A549 treated with CORT108297 at 1 μM for 4 hours (cell line): ENCODE measurements at places on chromosomes 6 and 20. TPM values are rescaled to one million over a fixed set of nuclear protein-coding genes. Genes with fewer than 3 reads are reported as not detected.

SEL1L2 gene
- not detected in 5 replicates for total RNA-seq

SOX18 gene
- 1.1 to 2.4 TPM (median 2.0 TPM) in 5 replicates for total RNA-seq

FAM217A gene
- not detected in 5 replicates for total RNA-seq

C6orf163 gene
- total RNA-seq, result 0.06 to 0.29 TPM (median 0.15 TPM) in 5 replicates

GRM1 gene
- total RNA-seq, result 0.02 to 0.06 TPM (median 0.03 TPM) in 3 of 5 replicates, not detected in the others

ZC2HC1B gene
- not detected in 5 replicates for total RNA-seq

PLAGL2 gene
- 11.4 to 12.9 TPM (median 12.6 TPM) in 5 replicates for total RNA-seq

RSPO4 gene
- not detected in 5 replicates for total RNA-seq

ETV7 gene
- total RNA-seq, result 0.13 to 0.18 TPM (median 0.16 TPM) in 4 of 5 replicates, not detected in the other

PRL gene
- not detected in 5 replicates for total RNA-seq

RIN2 gene
- total RNA-seq, result 26.6 to 29.8 TPM (median 29.4 TPM) in 5 replicates

DST gene
- 57.9 to 67.5 TPM (median 60.8 TPM) in 5 replicates for total RNA-seq

HBS1L gene
- 27.6 to 38.5 TPM (median 29.5 TPM) in 5 replicates for total RNA-seq

VGLL2 gene
- total RNA-seq, result not detected in 5 replicates

SSTR4 gene
- total RNA-seq, result 0.06 to 0.15 TPM (median 0.09 TPM) in 4 of 5 replicates, not detected in the other

AVP gene
- total RNA-seq, result not detected in 5 replicates

GABRR1 gene
- not detected in 5 replicates for total RNA-seq

DLK2 gene
- 3.5 to 8.2 TPM (median 7.0 TPM) in 5 replicates for total RNA-seq

ROS1 gene
- 0.12 to 0.21 TPM (median 0.16 TPM) in 5 replicates for total RNA-seq

DEFB124 gene
- not detected in 5 replicates for total RNA-seq

HLA-DRB5 gene
- not detected in 5 replicates for total RNA-seq

RPP40 gene
- 21.2 to 31.8 TPM (median 25.2 TPM) in 5 replicates for total RNA-seq

HLA-F gene
- 4.1 to 6.0 TPM (median 4.9 TPM) in 5 replicates for total RNA-seq

UBD gene
- 0.46 to 0.99 TPM (median 0.64 TPM) in 5 replicates for total RNA-seq

HLA-DMA gene
- total RNA-seq, result 2.4 to 3.6 TPM (median 2.7 TPM) in 5 replicates

MOCS1 gene
- total RNA-seq, result 1.4 to 2.0 TPM (median 1.8 TPM) in 5 replicates

CCN6 gene
- not detected in 5 replicates for total RNA-seq

OOEP gene
- total RNA-seq, result not detected in 5 replicates

ANKRD66 gene
- not detected in 5 replicates for total RNA-seq

RIPPLY2 gene
- 0.17 to 0.65 TPM (median 0.50 TPM) in 5 replicates for total RNA-seq

IL17F gene
- total RNA-seq, result not detected in 5 replicates

JPH2 gene
- 1.1 to 1.8 TPM (median 1.5 TPM) in 5 replicates for total RNA-seq

EMILIN3 gene
- 0.27 to 0.55 TPM (median 0.50 TPM) in 5 replicates for total RNA-seq

FGD2 gene
- total RNA-seq, result not detected in 5 replicates

DNAH8 gene
- not detected in 5 replicates for total RNA-seq

BTBD3 gene
- total RNA-seq, result 14.6 to 18.5 TPM (median 16.6 TPM) in 5 replicates

TGM3 gene
- 0.03 TPM in 3 of 5 replicates, not detected in the others for total RNA-seq

MMP24 gene
- total RNA-seq, result 16.9 to 23.3 TPM (median 20.2 TPM) in 5 replicates

TNFRSF21 gene
- 22.3 to 25.0 TPM (median 24.6 TPM) in 5 replicates for total RNA-seq

DNAAF9 gene
- 4.5 to 6.2 TPM (median 5.1 TPM) in 5 replicates for total RNA-seq

OPRM1 gene
- total RNA-seq, result not detected in 5 replicates

NDUFAF4 gene
- total RNA-seq, result 33.2 to 60.0 TPM (median 51.4 TPM) in 5 replicates

ULBP3 gene
- 3.3 to 4.3 TPM (median 3.9 TPM) in 5 replicates for total RNA-seq

CRYBG1 gene
- 0.40 to 0.62 TPM (median 0.47 TPM) in 5 replicates for total RNA-seq

ARHGAP40 gene
- 0.02 TPM in 1 of 5 replicates, not detected in the others for total RNA-seq

GLP1R gene
- total RNA-seq, result not detected in 5 replicates
